Left kidney (tissue), 8 donors: ENCODE measurements at places on chromosomes 11 and 22. TPM values are rescaled to one million over a fixed set of nuclear protein-coding genes. Genes with fewer than 3 reads are reported as not detected.

The IGLL1 gene
- polyA plus RNA-seq, result 0.40 TPM

The PCNX3 gene
- 29.8 TPM for polyA plus RNA-seq

The STX5 gene
- polyA plus RNA-seq, result 51.3 TPM

The OR4D10 gene
- not detected for polyA plus RNA-seq

The NEFH gene
- 9.4 TPM for polyA plus RNA-seq

The P2RX3 gene
- 0.40 TPM for polyA plus RNA-seq

The LYVE1 gene
- polyA plus RNA-seq, result 57.2 TPM

The OR2AG2 gene
- 0.07 TPM for polyA plus RNA-seq

The VPREB1 gene
- not detected for polyA plus RNA-seq

The GUCY1A2 gene
- polyA plus RNA-seq, result 2.5 TPM

The FOLH1 gene
- 21.4 TPM for polyA plus RNA-seq

The KRTAP5-10 gene
- 0.53 TPM for polyA plus RNA-seq

The RPS19BP1 gene
- polyA plus RNA-seq, result 40.2 TPM

The CCDC87 gene
- 0.27 TPM for polyA plus RNA-seq

The GPHA2 gene
- polyA plus RNA-seq, result 2.6 TPM

The FAM180B gene
- 0.33 TPM for polyA plus RNA-seq

The DNAJB7 gene
- polyA plus RNA-seq, result 1.0 TPM

The NXPE2 gene
- polyA plus RNA-seq, result 0.42 TPM

The DMC1 gene
- polyA plus RNA-seq, result 8.1 TPM

The TRIM51 gene
- polyA plus RNA-seq, result not detected

The C22orf42 gene
- polyA plus RNA-seq, result not detected

The CLNS1A gene
- polyA plus RNA-seq, result 204 TPM
